Stimulated activated CD4-positive, alpha-beta T cell treated with anti-CD3 and anti-CD28 coated beads, Interleukin-1b, Interleukin-23, amount 100 ng/mL, for 1 hour (primary cell): ENCODE measurements at places on chromosomes 5 and 9.

- DNase-seq, result no peak
Measured at GRCh38 chr9:93591301-93592007, 15.1 kb downstream of the PHF2 start.

- DNase-seq, result no peak
Measured at GRCh38 chr9:130239741-130240241, 25.8 kb upstream of the HMCN2 start.

DNA sequence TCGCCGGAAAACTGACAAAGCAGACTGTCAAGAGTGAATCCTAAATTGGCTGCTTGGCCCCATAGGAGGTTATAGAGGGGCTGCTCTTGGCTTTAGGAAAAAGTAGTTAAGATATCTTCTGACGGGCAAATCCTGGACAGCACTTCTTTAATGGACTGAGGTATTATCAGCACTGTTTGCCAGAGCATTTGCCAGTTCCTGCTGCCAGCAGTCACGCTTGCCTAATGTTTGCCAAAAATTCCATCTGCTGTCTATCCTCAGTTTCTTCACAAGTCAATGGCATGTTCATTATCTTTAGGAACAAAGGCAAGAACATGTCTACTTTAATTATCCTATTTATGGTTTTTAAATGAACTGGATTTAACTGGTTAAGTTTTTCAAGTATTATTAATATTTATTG lies 25.8 kb upstream of the SREK1 start:
- no peak for DNase-seq

- DNase-seq, result no peak
Measured at GRCh38 chr9:132752877-132753592, 82.8 kb downstream of the GTF3C4 start.

DNA sequence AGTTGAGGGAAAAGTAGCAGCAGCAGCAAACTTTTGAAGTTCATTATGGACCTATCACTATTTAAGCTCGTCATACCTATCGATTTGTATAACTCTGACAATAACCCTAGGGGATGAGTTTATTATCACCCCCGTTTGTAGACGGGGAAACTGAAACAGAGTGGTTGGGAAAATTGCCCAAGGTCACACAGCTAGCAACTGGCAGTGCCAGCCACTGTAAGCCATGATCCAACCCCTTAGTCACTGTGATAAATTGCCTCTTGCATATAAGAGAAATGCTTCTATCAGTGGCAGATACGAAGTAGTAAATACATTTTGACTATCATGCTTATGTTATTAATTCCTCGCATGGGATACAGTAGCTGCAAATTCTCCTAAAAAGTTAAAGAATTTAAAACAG lies 73.3 kb upstream of the ATP10B start:
- no peak for DNase-seq
